GM13976 (cell line): ENCODE measurements at places on chromosomes 3 and 15.
A peak's percentile ranks its signal among the peaks of the same experiment; 100 is the strongest.

DNA sequence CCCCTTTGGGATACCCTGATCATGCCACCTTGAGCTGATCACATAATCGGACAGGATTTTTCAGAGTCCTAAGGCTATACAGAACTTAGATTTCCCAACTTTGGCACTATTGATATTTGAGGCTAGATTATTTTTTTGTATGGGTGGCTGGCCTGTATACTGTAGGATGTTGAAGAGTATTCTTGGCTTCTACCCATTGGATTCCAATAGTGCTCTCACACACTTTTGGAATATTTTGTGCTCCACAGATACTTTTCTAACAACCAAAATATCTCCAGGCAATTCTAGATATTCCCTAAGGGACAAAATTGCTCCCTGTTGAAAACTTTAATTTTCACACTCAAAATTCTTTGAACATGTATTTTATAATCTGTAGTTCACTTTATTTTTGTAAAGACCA lies 125.1 kb downstream of the ABI3BP start:
- no peak for DNase-seq

DNA sequence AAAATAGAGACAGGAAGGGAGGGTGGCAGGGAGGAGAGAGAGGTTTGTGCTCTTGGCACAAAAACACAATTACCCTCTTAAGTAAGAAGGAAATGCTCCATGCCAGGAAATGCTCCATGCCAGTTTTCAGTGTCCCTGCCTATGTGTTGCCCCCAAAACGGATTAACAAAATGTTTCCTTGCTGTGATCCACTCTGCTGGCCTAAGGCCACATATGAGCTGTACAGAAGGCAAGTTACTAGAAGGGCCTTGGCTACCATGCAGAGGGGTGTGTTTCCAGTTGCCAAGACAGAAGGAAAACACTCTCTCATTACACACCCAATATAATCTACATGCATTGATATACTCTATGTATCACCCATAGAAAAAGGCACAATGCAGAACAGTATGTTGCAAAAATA lies 98.2 kb upstream of the PTPRG start:
- no peak for DNase-seq

GRCh38 chr3:194572944-194573491 lies 60.2 kb downstream of the TMEM44 start:
- DNase-seq = no peak

GRCh38 chr15:59528961-59529402 lies 82.6 kb upstream of the GCNT3 start:
- DNase-seq = peak; percentile 64

DNA sequence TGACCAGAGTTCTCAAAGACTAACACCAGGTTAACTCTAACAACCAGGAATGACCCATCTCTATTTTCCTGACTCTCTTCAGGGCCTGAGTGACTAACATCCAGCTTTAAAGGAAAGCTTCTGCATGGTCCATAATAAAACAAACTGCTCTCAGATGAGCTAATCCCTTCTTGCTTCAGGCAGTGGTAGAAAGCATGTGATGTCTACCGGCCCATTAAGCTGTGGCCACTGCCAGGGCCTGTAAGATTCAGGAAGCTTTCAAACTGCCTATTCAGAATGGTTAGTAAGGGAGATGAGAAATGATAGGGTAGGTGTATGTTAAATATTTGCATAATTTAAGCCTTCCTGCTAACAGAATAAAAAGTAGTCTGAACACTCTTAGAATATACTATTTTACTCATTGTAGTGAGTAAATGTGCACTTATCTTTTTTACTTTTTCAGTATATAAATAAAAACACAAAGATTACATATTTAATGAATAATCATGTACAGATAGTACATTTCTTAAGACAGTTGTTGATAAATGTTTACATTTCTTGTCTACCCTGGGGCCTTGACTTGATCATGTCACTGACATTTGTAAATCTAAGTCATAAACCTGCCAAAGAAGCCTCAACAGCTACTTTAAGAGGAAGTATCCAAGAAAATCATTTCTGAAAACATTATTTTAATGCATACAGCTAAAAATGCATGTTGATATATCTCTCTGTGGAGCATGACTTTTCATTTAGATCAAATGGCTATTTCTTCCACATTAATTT lies 222.0 kb downstream of the MCTP2 start:
- DNase-seq = no peak

DNA sequence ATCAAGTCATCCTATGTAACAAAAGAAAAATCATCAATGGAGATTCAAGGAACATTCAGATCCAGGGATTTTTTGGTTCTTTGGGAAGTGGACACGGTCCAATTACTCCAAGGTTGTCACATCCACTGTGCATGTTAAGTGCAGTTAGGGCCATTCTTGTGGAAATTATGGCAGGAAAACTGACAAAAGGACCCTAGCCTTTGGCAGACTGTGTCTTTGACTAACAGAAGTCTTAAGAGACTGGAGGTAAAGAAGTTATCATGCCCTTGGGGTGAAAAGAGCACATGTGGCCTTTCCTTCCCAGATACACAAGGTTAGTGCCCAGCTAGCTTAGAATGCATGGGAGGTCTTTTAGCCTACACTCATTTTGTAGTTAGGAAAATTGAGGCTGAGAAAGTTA lies 74.9 kb downstream of the MB21D2 start:
- DNase-seq = no peak

GRCh38 chr3:87126321-87126720 lies 100.8 kb upstream of the CHMP2B start:
- DNase-seq = no peak

DNA sequence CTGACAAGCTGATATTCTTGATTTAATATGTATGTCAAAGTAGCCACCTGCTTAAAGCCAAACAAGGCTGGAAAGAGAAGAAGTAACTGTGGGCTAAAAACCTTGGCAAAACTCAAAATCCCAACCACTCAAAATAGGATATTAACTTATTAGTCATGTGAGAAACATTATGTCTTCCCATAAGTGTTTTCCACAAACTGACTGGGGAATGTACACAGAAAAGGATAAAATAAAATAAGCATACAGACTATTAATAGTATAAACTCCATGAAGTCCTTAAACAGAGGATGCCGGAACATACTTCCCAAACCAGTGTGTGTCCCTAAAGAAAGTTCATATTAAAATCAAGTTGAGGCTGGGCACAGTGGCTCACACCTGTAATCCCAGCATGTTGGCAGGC lies 263.7 kb upstream of the THBS1 start:
- no peak for DNase-seq

DNA sequence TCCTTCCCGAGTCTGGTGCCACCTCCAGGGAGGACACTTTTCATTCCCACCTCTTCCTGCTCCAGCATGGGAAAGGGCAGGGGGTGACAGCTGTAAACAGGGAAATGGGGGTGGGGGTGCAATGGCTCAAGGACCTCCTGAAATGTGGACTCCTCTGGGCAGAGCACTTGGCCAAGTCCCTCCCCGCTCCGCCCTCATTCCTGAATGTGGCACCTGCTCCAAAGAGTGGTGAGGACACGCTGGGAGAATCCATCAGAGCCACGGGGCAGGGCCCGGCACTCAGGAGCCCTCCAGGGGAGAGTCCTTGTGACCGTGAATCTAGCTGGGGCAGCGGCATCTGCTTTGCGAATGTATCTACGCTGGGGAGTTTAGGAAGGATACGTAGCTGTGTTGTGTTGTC lies 11.1 kb upstream of the LINGO1 start:
- DNase-seq = no peak

GRCh38 chr3:124559846-124560574 lies 170.2 kb upstream of the UMPS start:
- peak; percentile 79 for DNase-seq

GRCh38 chr3:4067893-4068292 lies 235.3 kb upstream of the SETMAR start:
- DNase-seq = no peak

DNA sequence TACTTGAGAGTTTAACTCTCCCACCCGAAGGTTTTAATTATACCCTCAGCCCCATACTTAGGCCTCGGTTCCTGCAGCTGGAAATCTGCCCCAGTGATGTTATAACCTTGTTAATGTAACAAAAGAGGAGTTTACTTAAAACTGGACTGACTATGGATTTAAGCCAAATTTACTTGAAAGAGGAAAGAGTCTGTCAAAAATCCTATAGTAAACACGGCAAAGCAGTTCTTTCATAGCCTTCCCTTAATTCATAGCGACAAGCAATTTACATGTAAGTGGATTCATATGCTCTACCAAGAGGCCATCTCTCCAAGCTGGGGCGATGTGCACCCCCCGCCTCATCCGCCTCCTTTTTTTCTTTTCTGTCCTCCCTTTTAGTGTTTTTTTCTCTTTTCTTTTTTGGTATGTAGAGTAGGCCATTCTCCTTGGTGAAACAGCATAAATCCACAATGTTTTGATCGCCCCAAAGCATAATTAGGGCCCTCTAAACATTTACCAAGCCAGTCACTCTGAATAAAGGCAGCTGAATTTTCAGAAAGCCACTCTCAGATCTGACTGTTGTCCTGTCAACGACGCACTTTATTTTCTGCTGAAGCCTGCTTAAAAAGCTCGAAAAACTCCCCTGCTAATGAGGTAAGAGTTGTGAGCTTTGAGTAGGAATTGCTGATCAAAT lies 373.1 kb upstream of the WNT5A start:
- DNase-seq = no peak

GRCh38 chr3:46405301-46406019 lies 1.4 kb downstream of the CCR5AS start:
- no peak for DNase-seq

DNA sequence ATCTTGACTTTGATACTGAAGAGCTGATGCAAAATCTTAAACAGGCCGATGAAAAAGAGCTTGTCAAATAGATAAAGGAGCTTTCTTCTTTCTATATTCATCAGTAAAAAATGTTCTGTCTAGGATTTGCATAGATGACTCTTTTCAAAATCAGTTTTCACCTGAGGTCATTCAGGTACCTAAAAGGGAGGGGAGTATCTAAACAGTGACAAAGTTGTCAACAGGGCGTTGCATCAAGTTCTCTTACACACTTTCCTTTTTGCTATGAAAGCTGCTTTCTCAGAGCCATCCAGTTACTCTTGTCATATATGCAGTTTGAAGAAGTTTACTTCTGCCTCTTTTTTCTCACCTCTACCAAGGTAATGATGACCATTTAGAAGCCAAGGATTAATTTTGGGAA lies 60.0 kb downstream of the AKAP13 start:
- no peak for DNase-seq

- no peak for DNase-seq
These were observed 122.8 kb downstream of the RPLP1 start for GRCh38 chr15:69575387-69575786.
